ENCODE measurements at places on chromosomes 12 and 14.

DNA sequence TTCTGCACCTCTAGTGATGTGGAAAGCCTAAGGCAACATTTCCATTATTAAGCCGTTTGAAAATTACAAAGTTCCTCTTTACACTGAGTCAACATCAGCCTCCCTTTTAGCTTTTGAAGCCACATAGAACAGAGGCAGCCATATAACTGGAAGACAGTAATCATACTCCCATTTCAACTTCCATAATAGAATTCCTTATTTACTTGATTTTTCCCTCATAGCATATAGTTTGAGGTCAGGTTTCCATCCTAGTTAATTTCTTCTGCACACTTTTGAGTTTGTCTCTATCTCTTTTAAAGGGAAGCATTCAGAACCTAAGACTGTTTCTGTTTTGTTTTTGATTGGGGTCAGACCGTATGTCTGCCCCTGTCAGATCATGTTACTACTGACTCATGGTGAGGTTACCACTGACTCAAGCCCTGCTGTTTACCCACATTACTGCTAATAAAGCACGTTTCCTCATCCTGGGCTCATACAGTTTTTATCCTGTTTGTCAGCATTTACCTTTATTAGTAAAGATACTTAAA is 161.0 kb downstream of the SLC38A4 start:
- no peak for DNase-seq

GRCh38 chr12:109877504-109878246 is 2.7 kb downstream of the GLTP start:
- DNase-seq = no peak

GRCh38 chr14:63902375-63902976 is 49.7 kb downstream of the SYNE2 start:
- no peak for DNase-seq

- DNase-seq = no peak
Measured at GRCh38 chr14:78007160-78007559, 163.0 kb upstream of the NRXN3 start.

GRCh38 chr14:54580933-54581332 is 14.0 kb downstream of the SAMD4A start:
- no peak for DNase-seq

DNA sequence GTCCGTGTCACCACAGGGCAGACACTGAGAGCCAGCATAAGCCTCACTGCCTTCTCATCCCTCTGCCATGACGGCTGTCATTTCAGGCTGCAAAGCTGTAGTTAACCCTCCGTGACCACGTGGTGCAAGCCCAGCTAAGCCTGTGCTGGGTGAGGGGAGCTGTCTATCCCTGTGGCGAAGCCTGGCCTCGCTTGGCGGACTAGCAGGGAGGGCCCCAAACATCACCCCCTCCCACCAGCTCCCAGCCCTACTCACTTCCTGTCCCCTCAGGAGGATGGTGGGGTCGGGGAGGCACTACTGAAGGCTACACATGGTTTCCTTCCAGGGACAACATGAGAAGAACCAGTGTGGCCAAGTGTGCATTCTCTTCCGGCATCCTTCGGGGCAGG is 88.2 kb downstream of the CHGA start:
- DNase-seq = no peak

- DNase-seq = no peak
Measured at GRCh38 chr12:132176920-132177551, 32.8 kb downstream of the NOC4L start.

DNA sequence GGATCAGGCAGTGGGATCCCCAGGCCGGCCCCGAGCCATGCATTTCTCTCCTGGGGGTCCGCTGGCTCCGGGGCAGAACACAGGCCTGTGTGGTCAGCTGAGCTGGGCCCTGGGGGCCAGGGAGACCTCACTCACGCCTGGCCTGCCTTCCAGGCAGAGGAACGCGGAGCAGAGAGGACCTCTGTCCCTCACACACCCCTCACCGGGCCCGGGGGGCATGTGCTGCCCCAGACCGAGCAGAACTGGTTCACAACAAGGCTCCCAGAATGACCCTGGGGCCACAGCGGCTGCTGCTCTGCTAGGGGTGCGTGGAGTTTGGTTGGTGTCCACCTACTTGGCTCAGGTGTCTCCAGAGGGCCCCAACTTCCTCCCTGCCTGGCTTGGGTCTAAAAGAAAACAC is 33.0 kb upstream of the RFLNA start:
- no peak for DNase-seq

GRCh38 chr14:73591690-73592449 is at the start of gene ACOT4:
Gene ACOT4, plus strand, starts transcription at chr14:73591873. Its CDS starts 87 bp downstream, at chr14:73591960.
- DNase-seq = peak; percentile 65

GRCh38 chr14:101819251-101819990 is 57.9 kb downstream of the PPP2R5C start:
- peak; percentile 76 for DNase-seq

- DNase-seq = no peak
Measured at GRCh38 chr14:54713379-54713778, 146.5 kb downstream of the SAMD4A start.

GRCh38 chr14:64012720-64013119 is 159.9 kb downstream of the SYNE2 start:
- no peak for DNase-seq

- DNase-seq = no peak
Measured at GRCh38 chr14:40987481-40987880, 619.2 kb upstream of the LRFN5 start.

- no peak for DNase-seq
Measured at GRCh38 chr12:14994610-14995009, 21.8 kb downstream of the PDE6H start.

- DNase-seq = no peak
Measured at GRCh38 chr12:45232756-45233372, 17.0 kb downstream of the ANO6 start.

DNA sequence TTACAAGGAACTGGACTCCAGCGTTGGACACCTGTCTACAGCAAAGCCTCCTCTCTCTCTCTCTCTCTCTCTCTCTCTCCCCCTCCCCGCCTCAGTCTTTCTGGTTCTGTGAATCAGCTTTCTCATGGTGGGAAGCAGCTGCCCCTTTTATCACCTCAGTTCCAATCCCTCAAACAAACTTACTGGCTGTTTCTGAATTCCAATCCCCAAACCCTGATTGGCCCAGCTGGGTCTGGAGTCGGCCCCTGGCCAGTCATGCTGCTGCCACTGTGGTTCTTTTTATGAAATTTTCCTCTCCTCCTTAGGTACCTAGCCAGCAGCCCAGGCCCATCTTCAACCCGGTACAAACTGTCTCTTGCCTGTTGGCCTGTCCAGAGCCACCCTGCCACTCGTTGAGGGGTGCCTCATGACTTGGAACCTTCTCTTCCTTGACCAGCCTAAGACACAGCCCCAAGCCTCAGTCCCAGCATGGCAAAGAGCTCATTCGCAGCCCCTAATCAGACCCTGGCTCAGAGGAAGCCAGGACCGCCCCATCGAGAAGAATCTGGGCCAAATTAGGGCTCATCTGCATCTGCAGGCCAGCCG is 9.4 kb upstream of the MORN3 start:
- DNase-seq = no peak

DNA sequence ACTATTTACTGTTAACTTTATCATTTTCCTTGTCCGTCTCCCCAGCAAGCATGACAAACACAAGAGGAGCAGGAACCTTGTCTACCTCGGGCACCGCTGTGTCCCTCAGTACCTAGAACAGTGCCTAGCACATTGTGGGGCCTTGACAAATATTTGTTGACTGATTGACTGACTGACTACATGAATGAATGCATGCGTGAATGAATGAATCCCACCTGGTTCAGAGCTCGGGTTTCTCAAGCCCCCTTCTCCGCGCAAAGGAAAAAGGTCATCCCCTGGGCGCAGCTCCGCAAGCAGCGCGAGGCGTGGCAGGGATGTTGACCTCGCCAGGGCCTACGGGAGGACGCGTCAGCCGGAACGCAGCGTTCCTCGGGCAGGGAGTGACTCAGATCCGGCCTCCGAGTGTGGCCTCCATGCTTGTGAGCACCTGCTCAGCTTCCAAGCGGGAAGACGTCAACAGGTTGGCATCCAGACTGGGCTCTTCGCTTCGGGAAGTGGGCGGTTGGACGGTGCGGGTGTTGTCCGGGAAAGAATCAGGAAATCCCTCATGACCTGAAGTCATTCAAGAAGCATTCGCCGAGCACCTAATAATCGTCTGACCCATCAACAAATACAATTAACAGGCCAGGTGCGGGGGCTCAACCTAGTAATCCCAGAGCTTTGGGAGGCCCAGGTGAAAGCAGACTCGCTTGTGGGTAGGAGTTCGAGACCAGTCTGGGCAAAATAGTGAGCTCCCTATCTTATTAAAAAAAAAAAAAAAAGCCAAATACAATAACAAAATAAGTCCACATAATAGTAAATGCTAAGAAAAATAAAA is 13.9 kb upstream of the UBC start:
- no peak for DNase-seq

DNA sequence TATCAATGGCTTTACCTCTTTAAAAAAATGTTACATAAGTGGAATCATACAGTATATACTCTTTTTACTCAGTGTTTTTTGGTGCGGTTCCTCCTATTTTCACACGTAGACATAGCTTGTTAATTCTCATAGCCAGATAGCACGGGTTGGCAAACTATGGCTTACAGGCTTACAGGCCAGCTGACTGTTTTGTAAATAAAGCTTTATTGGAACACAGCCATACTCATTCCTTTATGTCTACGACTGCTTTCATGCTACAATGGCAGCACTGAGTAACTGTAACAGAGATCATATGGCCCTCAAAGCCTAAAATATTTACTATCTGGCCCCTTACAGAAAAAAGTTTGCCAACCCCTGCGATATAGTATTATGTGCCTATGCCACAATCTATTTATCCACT is 5.8 kb upstream of the DAAM1 start:
- DNase-seq = no peak

- no peak for DNase-seq
Measured at GRCh38 chr12:63917864-63918799, 73.6 kb downstream of the SRGAP1 start.

GRCh38 chr12:42760550-42760949 is 171.0 kb upstream of the PRICKLE1 start:
- DNase-seq = no peak

GRCh38 chr14:71733210-71733883 is 198.9 kb upstream of the RGS6 start:
- DNase-seq = no peak

- no peak for DNase-seq
Measured at GRCh38 chr14:103541709-103542604, 13.0 kb downstream of the TRMT61A start.

DNA sequence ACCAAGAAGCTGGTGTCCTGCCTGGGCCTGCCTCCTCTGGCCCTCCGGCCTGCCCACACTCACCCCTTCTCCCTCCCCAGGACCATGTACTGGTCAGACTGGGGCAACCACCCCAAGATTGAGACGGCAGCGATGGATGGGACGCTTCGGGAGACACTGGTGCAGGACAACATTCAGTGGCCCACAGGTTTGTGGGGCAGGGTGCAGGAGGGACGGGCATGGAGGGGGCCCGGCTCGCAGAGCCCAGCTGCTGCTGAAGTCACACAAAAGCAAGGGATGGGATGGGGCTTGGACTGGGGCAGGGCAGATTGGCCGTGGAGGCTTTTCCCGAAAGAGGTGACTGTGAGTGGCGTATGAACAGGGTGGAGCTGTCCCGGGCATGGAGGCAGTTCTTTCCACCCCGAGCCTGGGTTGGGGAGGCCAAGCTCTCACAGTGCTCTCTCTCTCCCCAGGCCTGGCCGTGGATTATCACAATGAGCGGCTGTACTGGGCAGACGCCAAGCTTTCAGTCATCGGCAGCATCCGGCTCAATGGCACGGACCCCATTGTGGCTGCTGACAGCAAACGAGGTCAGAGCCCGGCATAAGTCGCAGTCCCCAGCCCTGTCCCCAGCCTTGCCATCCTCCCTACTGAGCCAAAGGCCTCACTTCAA is 7.8 kb upstream of the NXPH4 start:
- DNase-seq = no peak

GRCh38 chr14:23045419-23046357 is 3.7 kb downstream of the PSMB11 start:
- DNase-seq = no peak

- DNase-seq = no peak
Measured at GRCh38 chr14:73740618-73741326, 26.6 kb upstream of the PNMA1 start.

GRCh38 chr12:18457362-18457761 is 196.0 kb downstream of the PIK3C2G start:
- DNase-seq = no peak

DNA sequence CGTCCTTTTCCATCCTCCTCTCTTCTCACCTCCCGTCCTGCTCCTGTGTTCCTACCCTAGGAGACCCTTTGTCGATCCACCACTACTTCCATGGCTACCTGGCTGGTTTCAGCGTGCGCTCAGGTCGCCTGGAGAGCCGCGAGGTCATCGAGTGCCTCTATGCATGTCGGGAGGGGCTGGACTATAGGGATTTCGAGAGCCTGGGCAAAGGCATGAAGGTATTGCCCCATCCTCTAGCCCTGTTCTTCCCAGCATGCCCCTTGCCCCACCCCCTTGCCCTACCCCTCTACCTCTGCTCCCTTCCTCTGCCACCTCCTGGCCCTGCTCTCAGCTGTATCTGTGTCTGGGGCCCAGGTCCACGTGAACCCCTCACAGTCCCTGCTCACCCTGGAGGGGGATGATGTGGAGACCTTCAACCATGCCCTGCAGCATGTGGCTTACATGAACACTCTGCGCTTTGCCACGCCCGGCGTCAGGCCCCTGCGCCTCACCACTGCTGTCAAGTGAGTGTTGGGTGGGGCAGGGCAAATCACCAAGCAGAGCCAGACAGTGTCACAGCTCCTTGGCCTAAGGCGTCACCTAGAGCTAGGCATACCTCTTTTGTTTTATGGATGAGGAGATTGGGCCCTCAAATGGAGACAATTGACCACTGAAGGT is 12.8 kb downstream of the CLSTN3 start:
- DNase-seq = no peak

DNA sequence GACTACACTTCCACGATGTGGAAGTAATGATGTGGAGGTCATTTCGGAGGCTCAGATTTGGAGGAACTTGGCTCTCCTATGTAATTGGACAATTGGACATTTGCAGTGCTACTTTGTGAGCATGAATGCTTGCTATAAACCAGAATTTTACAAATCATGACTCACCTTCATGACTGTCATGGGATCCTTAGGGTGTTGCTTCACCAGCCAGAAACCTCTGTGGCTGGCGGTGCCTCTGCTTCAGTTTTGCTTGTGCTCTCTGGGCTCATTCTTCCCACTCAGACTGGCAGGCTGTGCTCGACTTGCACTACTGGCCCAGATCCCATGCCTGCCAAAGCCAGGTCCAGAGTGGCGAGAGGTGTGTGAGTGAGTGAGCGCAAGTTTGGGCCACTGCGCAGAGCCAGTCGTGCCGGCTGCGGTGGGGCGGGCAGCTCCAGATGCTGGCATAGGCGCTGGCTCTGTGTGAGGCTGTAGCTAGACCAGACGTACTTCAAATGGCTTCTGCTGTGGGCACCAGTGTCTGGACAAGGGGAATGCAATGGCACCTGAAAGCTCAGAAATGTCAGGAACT is 387.8 kb downstream of the AEBP2 start:
- no peak for DNase-seq

DNA sequence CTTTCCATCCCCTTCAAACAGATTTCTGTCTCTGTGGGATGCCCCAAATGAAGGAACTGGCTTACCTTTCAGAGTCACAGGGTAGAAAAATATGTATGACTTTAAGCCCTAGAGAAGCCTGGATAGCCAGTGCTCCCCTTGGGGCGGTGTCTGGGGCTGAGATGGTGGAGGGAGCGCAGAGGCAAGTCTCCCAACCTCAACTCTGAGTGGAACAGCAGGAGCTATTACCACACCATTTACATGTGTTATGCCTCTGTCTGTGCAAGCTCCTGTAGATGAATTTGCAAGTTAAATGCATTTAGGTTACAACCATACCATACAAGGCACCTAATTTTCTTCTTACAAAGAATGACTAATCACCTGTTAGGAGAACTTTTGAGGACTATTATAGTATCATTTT is 50.4 kb upstream of the CLMN start:
- DNase-seq = no peak
